ENCODE measurements at places on chromosomes 4 and X.
A peak's percentile ranks its signal among the peaks of the same experiment; 100 is the strongest.

- DNase-seq, result no peak
Measured at GRCh38 chrX:119288890-119289393, 52.9 kb downstream of the PGRMC1 start.

DNA sequence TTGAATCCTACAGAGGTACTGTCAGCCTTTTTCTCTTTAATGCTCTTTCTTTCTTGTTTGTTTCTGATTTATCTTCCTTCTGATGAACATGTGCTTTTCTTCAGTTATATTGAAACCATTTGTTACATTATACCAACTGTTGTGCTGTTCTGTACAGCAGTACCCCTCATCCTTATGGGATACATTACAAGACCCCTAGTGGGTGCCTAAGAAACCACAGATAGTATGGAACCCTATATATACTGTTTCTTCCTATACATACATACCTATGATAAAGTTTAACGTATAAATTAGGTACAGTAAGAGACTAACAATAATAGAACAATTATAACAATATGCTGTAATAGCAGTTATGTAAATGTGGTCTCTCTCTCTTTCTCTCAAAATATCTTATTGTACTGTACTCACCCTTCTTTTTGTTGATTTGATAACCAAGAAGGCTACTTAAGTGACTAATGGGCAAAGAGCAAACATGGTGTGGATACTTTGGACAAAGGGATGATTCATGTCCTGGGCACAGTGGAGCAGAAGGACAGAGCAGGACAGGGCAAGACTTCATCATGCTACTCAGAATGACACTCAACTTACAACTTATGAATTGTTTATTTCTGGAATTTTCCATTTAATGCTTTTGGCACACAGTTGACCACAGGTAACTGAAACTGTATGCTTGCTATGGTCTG, 10.7 kb upstream of the YIPF7 start:
- no peak for DNase-seq

DNA sequence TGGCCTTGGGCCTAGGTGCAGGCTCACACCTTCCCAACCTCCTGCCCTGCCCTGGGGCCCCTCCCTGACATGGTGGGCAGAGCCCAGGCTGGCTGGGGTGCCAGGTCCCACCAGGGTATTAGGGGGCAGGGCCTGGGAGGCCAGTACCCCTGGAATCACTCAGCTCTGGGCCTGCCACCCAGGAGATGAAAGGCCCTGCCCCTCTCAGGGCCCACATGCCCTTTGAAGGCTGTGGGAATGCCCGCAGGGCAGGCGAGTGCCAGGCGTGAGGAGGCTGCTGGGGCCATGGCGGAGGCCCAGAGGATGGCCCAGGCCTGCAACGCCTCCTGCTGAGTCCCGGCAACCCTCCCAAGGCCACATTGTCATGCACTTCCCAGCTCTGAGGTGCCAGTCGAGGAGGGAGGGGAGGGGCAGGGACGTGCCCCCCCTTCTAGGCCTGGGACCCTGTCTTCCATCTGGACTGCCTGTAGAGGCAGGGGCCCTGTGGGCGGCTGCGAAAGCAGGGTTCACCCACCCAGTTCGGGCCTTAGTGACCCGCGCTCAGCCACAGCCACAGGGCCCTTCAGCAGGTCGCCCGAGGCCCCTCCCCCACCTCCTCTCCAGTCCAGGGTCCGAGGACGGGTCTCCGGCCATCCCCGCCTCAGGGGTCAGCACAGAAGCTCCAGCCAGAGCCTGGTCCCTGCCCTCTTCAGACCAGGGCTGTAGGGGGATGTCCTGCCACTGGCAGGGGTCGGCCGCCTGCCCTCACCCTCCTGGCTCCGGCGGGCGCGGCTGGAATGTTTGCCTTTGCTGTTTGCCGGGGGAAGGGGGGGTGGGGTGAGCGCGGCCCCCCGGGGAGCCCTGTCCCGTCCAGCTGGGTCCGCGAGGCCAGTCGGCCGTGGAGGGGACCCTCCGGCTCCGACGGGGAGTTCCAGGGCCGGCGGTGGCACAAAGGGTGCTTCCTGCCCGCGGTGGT, 26.7 kb upstream of the FGFR3 start:
- DNase-seq, result no peak

DNA sequence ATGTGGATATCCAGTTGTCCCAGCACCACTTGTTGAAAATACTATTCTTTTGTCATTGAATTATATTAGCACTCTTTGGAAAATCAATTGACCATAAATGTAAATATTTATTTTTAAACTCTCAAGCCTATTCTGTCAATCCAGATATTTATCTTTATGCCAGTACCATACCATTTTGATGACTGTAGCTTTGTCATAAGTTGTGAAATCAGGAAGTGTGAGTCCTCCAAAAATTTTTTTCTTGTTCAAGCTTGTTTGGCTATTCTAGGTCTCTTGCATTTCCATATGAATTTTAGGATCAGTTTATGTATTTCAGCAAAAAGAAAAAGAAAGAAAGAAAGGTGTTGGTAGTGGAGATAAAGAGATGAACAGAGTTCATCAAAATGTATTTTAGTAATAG, 8.2 kb upstream of the SMPX start:
- DNase-seq, result no peak

DNA sequence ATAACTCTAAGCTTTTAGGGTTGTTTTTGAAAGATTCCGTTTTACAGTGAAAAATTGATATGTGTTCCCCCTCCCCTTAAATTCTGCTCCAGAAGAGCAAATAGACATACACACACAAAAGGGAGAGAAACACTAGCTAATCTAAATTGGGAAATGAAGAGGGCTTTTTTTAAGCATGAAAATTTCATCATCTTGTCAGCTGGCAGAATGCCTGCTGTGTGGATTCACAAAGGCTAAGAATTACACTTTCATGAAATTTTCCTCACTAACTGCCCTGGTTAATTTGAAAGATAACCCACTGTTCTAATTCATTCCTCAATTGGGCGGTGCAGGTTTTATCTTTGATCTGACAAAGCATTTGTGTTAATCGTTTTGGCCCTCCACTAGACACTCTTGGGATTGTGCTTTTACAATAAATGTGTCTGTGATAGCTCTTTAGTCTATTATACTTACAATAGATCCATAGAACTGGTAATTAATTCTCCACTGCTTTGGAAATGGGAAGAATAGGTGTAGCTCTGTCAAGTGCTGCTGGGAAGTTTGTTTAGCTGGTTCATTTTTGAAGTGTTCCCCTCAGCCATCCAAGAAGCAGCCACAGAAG, 152.9 kb downstream of the POLA1 start:
- DNase-seq, result no peak

DNA sequence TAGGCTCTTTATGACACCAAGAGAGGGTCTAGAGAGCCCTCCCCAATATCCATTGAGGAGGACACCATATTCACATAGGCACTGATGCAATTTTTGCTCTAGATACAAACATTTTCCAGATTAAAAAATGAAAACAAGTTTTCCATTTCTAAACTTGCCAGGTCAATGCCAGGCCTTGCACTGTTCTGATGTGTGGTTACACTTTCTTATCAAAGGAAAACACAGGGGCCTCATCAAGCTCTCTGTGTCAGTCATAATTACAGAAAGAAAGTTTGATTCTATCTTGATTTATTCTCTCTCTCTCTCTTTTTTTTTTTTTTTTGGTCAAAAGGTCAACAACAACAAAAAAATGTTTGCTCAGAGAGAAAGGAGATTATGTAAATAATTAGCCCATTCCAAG, 80.2 kb upstream of the ACSL4 start:
- DNase-seq, result no peak

DNA sequence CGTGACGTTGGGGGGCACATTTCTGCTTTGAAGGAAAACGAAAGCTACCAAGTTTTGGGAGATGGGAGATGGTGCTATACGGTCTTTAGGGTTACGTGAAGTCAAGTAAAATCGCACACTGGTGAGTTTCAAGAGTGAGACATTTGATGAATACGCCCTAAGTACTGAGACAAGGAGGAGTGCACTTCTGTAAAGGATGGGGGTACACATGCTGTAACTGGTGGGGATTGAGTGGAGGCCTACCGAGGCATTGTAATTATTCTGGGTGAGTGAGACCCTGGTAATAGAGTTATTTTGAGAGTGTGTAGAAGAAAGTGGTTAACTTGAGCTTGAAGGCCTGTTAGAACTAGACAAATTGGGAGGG, 536 bp downstream of the SH3BGRL start:
- no peak for DNase-seq

GRCh38 chrX:54271664-54272063, 86.2 kb downstream of the WNK3 start:
- DNase-seq, result no peak

DNA sequence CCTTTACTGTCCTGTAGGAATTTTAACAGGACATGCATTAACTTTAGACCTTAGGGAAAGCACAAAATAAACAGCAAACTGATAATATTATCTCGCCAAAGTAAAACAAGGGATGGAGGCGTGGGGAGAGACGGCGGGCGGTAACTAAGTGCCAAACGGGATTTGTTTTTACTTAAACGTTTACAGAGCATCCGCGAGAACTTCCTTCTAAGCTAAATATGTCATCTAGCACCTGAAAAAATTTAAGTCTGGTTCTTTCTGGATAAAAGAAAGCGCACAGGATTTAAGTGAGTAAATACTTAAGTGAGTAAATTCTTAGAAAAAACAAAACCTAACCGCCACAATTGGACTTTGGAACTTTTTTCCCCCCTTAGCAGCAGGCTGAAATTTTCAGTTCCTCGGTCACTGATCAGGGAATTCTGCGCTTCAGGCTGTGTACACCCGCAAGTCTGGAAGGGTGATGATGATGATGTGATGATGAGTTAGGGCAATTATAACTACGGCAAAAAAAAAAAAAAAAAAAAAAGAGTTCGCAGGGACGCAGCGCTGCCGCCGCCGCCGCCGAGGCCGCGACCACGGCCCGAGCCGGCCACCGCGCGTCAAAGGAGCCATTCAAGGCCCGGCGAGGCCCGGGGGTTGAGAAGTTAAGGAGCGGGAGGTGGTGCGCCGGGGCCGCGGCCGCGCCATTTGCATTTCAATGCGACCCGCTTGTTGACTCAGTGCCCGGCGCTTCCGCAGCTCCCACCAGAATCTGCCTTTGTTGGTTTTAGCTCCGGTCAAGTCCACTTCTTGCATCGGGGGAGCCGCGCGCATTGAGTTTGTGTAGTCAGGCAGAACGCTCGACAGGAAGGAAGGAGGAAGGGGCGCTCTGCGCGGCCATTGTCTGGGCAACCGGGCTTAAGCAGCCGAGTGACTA, 108.8 kb downstream of the SPRY1 start:
- peak; percentile 40 for DNase-seq

DNA sequence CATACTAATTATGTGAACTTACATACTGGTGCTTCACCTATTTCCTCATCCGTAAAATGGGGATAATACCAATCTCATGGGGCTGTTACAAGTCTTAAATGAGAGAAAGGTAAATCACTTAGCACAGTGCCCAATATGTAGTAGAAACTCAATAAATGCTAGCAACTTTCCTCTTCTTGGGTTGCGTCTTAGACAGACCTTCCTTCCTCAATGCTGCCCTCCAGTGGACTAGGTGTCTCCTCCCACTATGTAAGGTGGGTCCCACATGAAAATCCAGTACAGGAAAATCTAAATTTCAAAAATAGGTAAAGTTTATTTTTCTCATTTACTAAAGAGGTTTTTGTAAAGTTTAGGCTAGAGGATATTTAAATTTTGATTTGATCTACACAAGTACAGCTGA, 20.6 kb downstream of the ZDHHC9 start:
- no peak for DNase-seq

DNA sequence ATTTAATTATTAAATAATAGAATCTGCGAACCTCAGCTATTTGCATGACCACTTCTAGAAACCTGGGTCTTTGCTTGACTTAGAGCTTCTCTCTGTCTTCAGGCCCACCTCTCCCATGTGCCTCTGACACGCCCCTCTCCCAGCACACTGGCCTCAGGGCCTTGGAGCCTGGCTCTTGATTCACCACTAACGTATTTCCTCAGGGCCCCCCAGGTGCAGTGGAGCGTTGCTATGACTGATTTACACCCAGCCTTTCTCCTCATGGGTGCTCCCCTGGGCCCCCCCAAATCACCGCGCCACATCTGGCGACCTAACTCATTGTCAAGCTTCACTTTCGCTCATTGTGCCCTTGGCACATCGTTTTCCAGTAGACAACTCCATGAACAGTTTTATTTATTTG, 37.9 kb upstream of the TENM3 start:
- no peak for DNase-seq

DNA sequence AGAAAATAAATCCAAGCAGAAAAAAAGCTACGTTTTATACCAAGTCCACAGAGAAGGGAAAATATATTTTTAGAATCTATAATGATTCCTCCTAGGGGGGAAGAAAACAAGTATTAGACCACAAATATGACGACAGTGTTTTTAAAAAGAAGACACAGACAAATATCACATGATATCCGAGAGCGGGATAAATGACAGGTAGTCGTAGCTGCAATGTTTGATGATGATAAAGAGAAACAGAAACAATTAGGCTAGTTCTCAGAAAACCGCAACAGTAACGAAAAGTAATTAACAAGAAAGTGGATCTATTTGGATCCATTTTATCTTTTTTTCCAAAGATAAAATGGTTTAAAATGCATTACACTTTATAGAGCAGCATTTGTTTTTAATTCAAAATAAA, 918 bp downstream of the HAUS3 start:
- no peak for DNase-seq

GRCh38 chr4:40305328-40306170, 29.6 kb upstream of the CHRNA9 start:
- DNase-seq, result no peak

GRCh38 chr4:150224896-150225591, 146.8 kb downstream of the DCLK2 start:
- DNase-seq, result peak; percentile 54

GRCh38 chr4:7679406-7680040, 244.8 kb upstream of the PSAPL1 start:
- DNase-seq, result no peak
